ENCODE measurements at places on chromosomes 3 and 15. TPM values are rescaled to one million over a fixed set of nuclear protein-coding genes. Genes with fewer than 3 reads are reported as not detected.
A peak's percentile ranks its signal among the peaks of the same experiment; 100 is the strongest.

TMEM202 gene
- total RNA-seq, result not detected

MYRIP gene
- total RNA-seq, result not detected

GRCh38 chr15:63474810-63475316, 29.5 kb upstream of the USP3 start:
- no peak for DNase-seq
- H3K27ac ChIP-seq, result peak overlapping the region; percentile 95
- H3K36me3 ChIP-seq, result peaks cover 3% of the 10 kb centered on the region
- H3K4me1 ChIP-seq, result peaks cover 56% of the 10 kb centered on the region
- H3K27me3 ChIP-seq, result peaks cover 1% of the 10 kb centered on the region

- no peak overlapping the region for H3K4me3 ChIP-seq
- no peaks in the 10 kb centered on the region for H3K4me1 ChIP-seq
- H3K27me3 ChIP-seq, result peaks cover 14% of the 10 kb centered on the region
- DNase-seq, result no peak
- H3K36me3 ChIP-seq, result no peaks in the 10 kb centered on the region
Measured at GRCh38 chr15:21261965-21262850, 178.1 kb downstream of the POTEB3 start.

GRCh38 chr3:100429187-100429716, 27.9 kb downstream of the LNP1 start:
- no peaks in the 10 kb centered on the region for H3K36me3 ChIP-seq
- no peaks in the 10 kb centered on the region for H3K4me1 ChIP-seq
- H3K27me3 ChIP-seq, result peaks cover 5% of the 10 kb centered on the region
- H3K27ac ChIP-seq, result no peak overlapping the region
- DNase-seq, result no peak

All from activated T-helper 1 cell treated with anti-CD3 and anti-CD28 coated beads, Interleukin-12 subunit alpha, Interleukin-12 subunit beta, Interleukin-2, Interleukin-4 antibody, amounts not matched to agents 30 ng/mL and 10 ng/mL and 1 ng/mL, durations not matched to agents 14 hours and 24 hours and 36 hours (primary cell).